Activated CD4-positive, alpha-beta T cell treated with anti-CD3 and anti-CD28 coated beads, Interleukin-2, amount 50 U/mL, for 16 hours (primary cell): ENCODE measurements at places on chromosomes 2 and 18.
A peak's percentile ranks its signal among the peaks of the same experiment; 100 is the strongest.

DNA sequence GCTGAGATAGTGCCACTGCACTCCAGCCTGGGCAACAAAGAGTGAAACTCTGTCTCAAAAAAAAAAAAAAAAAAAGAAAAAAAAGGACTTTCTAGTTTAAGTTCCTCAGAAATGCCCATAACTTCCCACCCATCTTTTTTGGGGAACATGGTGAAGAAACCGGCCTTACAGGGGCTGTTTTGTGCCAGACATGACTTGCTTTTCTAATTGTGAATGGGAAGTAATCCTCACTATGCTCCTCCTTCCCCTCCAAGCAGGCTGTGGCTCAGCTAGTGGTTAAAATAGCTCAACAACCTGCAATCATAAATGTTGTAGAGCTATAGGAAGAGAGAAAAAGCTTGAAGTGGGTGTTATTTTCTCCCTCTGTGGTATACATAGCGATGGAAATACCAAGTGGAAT is 34.1 kb upstream of the OLA1 start:
- DNase-seq = no peak

GRCh38 chr2:222952204-222952603 is 91.4 kb downstream of the ACSL3 start:
- no peak for DNase-seq

DNA sequence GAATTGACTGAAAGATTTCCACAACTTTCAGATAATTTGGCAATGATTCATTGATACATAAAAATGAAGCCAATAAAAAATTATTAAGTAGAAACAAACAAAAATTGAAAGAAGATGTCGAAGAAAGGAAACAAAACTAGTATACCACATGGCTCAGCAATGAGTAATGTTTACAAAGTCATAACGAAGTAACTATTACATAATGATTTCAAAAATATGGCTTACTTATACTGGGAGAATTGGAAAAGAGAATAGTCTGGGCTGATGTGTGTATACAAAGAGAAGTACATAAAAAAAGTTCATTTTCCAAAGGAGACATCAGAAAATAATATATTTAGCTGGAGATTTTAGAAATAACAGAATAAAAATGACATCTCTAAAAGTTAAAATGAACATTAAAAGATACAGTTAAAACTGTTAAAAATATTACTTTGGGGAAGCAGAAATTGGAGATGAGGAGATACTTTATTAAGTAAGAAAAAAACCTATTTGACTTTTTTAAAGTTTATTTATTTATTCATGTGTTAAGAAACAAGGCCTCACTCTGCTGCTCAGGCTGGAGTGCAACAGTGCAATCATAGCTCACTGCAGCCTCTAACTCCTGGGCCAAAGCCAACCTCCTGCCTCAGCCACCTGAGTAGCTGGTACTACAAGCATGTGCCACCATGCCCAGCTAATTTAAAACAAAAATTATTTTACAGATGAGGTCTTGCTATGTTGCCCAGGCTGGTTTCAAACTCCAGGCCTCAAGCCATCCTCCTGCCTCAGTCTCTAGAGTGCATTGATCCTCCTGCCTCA is 409.7 kb upstream of the PIK3C3 start:
- no peak for DNase-seq

GRCh38 chr2:176784633-176785200 is 427.9 kb upstream of the HNRNPA3 start:
- DNase-seq = no peak

DNA sequence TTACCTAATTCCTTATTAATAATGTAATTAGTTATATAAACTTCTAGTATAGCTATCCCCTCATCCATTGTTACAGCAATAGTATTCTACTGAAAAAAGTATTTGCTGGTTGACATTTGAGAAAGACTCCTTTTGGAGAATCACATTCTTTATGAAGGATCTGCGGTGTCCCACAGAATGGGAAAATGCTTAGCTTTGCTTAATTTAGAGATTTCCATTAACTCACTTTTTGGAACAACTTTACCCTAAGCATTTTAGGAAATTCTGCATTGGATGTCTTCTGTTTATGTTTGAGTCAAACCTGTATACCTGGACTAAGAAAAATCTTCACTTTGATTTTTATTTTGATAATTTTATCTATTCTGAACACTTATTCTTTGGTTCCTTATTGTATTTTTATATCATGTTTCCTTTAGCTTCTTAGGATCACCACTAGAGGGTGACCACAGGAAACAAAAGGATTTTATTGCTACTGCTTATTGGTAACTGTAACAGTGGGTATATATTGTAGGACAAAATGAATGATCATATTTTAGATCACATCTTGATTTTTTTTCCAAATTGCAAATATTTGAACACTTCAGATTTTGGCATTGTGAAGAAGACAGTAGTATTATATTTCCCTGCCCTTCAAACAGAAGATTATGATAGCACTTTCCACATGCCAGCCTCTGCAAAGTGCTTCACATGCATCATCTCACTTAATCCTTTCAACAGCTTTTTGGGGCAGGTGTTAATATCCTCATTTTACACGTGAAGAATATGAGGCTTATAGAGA is 79.6 kb downstream of the MIB1 start:
- no peak for DNase-seq

- no peak for DNase-seq
Measured at GRCh38 chr18:34676816-34677574, 33.1 kb upstream of the DTNA start.

- DNase-seq = no peak
Measured at GRCh38 chr2:175399326-175399725, 217.8 kb upstream of the ATP5MC3 start.

DNA sequence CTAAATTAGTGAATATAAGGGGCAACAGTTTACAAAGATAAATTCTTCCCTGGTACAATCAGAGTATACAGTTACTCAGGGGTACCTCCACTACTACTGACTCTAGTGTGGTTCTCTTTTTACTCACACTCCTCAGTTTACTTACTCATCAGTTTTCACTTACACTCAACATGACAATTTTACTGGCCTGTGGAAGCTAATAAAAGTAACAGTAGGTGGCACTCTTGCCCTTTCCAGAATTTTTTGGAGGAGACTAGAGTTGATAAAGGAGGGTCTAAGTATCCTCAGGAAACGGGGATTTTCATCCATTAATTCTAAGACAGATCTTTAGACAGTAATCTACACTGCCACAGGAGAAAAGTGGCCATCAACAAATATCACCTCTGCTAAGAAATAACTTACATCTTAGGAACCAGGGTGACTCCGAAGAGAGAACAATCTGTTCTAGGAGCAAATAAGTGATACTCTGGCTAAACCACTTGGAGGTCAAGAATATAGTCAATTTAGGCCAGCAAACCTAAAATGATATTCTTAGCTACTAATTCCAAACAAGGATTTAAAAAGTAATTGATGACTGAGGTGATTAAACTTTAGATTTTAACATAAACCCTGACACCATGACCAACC is 61.3 kb downstream of the ATL2 start:
- peak; percentile 77 for DNase-seq

DNA sequence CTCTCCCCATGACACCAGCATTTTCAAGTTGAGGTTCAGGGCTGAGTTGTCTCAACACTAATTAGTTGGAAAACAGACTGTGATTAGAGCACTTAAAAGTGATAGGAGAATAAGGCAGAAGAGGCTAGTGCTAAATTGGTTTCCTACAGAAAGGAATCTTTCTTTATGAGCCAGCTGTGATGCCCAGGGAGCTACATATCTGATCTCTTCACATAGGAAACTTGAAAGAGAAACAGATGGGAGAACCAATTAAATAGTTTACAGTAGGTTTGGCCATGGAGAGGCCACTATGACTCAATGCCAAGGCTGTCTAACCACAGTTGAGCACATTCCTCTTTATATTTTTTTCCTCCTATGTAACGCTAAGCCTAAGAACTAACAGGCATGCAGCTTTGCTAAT is 418.3 kb upstream of the CYRIA start:
- DNase-seq = no peak

DNA sequence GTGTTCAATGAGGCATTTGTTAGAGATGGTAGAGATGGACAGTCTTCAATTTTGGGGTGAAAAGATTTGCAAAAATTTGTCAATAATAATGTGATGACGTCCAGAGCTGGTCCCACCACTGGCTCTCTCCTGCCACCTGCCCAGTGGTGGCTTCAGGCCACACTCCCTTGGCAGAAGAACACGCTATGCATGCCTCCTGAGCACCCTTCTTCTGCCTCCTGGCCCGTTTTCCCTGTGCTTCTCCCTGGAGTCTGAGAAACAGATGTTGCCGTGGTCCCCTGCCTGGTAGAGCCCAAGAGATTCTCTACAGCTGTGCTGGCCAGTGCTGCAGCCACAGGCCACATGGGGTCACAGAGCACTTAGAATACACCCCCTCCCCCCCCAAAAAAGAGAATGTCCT is 33.6 kb downstream of the INPP5D start:
- DNase-seq = no peak

DNA sequence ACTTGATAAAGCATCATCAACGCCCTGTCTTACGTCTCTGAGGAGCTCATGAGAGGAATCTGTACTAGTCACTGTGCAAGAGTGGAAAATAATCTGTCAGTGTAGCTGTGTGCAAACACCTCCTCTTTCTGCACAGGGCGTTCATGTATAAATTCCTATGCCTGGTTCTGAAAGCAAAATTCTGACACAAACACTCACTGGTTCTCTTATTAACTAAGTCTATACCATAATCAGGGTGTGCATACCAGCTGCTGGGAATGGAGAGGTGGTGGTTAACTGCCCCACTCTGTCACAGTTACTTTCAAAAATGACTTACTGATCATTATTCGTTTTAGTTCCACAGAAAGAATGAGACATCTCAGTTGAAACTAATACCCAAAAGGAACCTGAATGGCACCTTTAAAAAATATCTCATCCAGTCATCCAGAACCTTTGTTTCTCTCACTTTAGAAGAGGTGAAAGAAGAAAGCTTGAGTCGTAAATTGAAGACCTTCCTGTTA is 35.7 kb downstream of the STK39 start:
- peak; percentile 69 for DNase-seq

GRCh38 chr2:237058423-237058822 is 27.3 kb upstream of the COPS8 start:
- DNase-seq = no peak

GRCh38 chr18:37729716-37730115 is 164.1 kb upstream of the CELF4 start:
- no peak for DNase-seq

DNA sequence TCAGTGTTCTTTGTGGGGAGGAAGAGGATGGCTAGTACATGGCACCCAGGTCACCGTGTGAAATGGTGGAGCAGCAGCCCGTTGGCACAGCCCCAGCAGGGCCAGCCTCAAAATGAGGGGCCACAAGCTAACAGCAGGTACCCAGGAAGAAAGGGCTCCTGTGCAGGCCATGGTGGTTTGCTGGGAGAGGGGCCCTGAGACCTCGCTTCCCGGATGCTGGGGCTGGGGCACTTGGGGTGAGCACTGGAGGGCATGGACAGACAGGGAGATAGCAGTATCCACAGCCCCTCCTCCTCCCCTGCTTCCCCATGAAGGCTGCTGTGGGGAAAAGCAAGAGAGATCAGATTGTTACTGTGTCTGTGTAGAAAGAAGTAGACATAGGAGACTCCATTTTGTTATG is 16.2 kb upstream of the TEX44 start:
- DNase-seq = no peak

DNA sequence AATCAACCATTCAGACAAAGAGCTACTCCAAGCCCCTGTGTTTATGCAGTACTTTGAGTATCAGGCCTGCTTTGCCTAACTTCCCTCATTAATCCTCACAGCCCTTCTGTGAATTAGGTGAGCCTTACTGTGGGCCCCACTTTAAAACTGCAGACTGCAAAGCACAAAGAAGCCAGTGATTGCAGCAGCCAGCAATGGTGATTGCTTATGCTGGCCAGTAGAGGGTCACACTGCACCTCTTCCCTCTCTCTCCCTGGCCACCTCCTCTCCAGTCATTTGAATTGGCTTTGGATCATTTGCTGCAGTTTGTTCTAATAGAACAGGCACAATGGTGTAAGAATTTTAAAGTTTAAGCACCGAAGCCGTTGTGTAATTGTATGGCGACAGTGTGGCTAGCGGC is 229.9 kb downstream of the AGPS start:
- DNase-seq = no peak

- no peak for DNase-seq
Measured at GRCh38 chr2:52145005-52145404, 1113.1 kb upstream of the NRXN1 start.

DNA sequence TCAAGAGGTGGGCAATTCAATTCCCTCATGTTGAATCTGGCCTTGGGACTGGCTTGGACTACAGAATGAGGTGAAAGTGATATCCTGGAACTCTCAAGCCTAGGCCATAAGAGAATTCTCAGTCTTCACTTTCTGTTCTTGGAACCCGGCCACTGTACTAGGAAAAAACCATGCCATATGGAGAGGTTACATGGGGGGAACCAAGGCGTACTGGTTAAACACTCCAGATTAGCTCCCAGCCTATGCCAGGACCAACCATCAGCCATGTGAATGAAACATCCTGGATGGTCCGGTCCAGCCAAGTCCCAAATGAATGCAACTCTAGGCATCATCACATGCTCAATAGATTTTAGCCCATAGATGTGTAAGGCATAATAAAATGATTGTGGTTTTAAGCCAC is 56.4 kb downstream of the ZNF385B start:
- DNase-seq = no peak

- no peak for DNase-seq
Measured at GRCh38 chr2:23530206-23530908, 145.4 kb downstream of the KLHL29 start.

DNA sequence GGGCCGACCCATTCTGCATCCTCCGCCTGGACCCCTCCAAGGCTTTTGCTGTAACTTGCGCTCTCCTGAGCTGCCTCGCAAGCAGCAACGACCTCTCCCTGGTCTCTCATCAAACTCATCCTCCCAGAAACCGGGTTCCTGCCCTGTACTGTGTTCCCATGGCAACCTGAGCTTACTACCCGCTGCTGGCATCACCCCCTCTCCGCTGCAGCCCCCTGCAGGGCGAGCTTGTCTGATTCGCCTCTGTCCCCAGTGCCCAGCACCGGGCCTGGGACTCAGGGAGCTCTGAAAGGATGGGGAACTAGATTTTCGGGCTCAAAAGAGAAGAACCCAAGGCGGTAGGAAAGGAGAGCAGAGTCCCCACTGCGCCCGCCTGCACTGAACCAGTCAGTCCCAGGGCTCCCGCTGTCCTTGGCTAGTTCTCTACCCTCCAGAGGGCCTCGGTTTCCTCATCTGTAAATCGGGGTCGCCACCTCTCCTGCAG is 463 bp downstream of the HS1BP3 start:
- peak; percentile 24 for DNase-seq

DNA sequence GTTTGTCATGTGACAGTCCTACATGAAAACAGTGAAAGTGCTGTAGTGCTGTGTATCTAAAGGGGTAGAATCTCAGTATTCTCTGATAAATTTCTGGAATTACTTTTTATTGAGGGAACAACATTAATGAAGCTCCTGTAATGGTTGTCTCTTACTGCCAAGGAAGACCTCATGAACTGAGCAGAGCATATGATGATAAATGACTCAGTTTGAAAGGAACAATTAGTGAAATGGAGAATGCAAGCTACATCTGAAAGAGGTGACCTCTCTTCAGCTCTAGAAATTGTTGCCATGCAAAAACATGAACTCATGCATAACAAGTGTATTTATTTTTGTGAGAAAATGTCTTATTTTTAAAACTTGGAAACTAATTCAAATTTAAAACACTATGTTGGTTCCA is 93.6 kb downstream of the SCN9A start:
- no peak for DNase-seq
